NCI-H1436 (cell line): ENCODE measurements at places on chromosomes 2 and 18.

- no peak for DNase-seq
Measured at GRCh38 chr2:80531319-80531718, 226.8 kb upstream of the LRRTM1 start.

- DNase-seq, result no peak
Measured at GRCh38 chr18:54555286-54555685, 35.8 kb upstream of the DYNAP start.

- DNase-seq, result no peak
Measured at GRCh38 chr2:215652388-215652787, 216.5 kb upstream of the FN1 start.

GRCh38 chr2:96546321-96546720 lies 9.8 kb downstream of the ARID5A start:
- DNase-seq, result no peak

GRCh38 chr2:133390156-133390555 lies 178.1 kb downstream of the NCKAP5 start:
- DNase-seq, result no peak

DNA sequence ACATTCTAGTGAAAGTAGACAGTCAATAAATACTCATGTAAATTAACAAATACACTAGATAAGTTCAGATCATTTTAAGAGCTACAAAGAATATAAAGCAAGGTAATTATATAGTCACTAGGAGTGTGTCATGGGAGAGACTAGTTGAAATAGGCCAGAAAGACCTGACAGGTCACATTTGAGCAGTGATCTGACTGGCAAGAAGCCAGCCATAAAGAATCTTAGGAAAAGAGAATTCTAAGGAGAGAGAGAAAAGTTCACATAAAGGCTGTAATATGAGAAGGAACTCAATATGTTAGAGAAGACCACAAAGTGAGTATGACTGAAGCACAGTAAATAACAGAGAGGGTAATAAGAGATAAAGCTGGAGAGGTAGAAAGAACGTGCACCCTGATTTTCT lies 31.2 kb downstream of the VSNL1 start:
- no peak for DNase-seq

GRCh38 chr2:31877008-31877407 lies 133.8 kb downstream of the MEMO1 start:
- no peak for DNase-seq

DNA sequence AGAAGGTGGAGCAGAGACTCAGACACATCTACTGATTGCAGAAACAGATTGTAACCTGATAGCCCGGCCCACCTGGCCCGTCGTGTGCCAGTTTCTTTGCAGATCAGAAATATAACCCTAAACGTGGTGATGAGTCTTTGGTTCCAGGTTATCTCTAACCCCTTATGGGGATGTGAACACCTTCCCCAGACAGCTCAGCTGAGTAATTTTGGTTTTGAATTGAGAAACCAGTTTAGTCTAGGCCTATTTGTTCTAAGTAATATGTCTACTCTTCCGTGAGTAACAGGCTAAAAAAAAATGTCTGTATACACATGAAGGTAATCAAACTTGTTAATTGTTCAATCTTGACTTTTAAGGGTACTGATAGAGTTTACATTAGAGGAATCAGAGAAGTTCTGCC lies 35.7 kb downstream of the RASGRP3 start:
- no peak for DNase-seq

DNA sequence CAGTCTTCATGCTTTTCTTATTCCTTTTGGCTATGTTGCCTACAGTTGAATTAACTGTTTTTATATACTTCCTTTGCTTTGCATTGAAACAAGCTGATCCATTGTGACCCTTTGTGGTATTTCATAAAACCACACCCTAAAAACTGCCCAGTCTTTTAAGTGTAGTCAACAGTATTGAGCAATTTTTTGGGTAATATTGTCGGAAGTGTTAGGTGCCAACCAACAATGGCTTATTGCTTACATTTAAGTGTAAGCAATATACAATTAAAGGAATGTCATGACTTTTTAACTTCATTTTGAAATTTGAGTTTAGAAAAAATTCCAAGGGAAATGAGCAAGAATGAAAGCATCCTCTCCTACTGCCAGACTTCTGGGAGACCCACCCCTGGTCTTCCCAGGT lies 174.1 kb downstream of the NEDD4L start:
- DNase-seq, result no peak
